Kidney (tissue), 22 donors: ENCODE measurements at places on chromosomes 3 and 15.

DNA sequence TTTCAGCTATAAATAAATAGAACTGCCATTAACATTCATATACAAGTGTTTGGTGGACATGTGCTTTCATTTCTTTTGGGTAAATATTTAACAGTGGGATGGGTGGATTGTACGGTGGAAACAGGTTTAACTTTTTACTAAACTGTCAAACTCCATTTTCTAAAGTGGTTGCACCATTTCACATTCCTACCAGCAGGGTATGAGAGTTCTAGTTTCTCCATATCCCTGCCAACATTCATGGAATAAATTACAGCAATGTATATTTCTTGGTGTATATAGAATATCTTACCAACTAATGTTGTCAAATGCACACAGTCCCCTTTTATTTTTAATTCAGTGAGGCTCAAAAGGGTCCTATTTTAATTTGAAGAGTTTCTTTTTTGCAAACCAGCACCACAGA is 71.3 kb upstream of the CTXND1 start:
- DNase-seq, result no peak

DNA sequence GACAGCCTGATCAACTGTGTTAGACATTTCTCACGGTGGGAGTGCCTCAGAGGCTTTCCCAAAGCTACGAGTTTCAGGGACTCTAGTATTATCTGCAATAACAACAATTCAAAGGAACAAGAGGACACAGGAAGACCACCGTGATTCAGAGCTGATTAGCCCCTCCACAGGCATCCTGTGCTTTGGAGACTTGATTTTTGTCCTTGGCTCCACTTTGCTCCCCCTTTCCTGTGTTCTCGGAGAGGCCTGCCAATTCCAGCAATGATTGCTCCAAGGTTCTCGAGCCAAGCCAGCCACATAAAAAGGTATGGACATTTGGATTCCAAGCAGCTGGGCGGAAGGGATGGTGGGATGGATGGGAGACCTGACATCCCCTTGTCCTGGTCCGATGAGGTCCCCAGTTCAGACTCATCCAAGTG is 14.3 kb downstream of the EHD4 start:
- DNase-seq, result no peak

DNA sequence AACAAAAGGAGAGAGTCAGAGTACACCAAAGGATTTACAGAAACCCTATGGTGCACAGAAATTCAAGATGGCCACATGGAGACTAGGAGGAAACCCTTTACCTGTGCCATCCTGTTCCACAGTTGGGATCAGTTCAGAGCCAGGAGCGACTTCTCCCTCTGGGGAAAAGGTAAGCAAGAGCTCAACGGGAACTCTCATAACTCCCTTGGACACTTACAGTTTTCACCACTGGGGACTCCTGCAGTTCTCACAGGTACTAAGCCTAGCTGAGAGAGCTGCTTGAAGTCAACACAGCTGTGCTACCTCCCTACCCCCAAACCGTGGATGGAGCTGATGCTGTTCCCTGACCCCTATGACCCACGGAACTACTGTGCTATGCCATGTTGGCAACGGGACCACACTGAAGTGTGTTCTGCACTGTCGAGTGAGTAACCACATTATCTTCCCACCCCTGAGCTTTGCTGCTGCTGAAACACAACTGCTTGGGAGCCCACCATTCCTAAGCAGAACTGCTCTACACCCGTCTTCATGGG is 606.8 kb downstream of the GBE1 start:
- no peak for DNase-seq

- no peak for DNase-seq
Measured at GRCh38 chr3:127613406-127613805, 15.2 kb downstream of the MCM2 start.

- DNase-seq, result no peak
Measured at GRCh38 chr3:143203848-143204247, 84.3 kb downstream of the CHST2 start.

DNA sequence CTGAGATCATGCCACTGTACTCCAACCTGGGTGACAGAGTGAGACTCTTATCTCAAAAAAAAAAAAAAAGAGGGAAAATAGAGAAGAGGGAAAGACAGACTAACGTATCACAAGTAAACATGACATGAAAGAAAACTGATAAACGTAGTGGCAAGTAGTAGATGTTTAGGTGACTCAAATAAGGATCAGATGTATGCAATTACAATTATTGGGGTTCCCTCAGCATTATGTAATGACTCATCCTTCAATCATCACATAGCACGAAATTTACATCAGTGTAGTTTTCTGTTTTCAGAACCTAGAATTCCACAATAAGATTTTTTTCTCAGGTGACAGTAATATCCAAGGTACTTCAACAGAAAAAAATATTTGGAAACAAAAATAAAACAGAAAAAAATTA is 46.6 kb downstream of the DPP8 start:
- DNase-seq, result no peak

GRCh38 chr3:191356631-191357439 is 26.5 kb upstream of the UTS2B start:
- DNase-seq, result no peak

- no peak for DNase-seq
Measured at GRCh38 chr3:101833446-101833974, 15.8 kb upstream of the NFKBIZ start.

GRCh38 chr3:116087426-116087825 is 357.9 kb downstream of the LSAMP start:
- DNase-seq, result peak; percentile 69

GRCh38 chr3:30073622-30074021 is 532.8 kb upstream of the TGFBR2 start:
- DNase-seq, result peak; percentile 77

GRCh38 chr3:52782412-52783210 is 5.2 kb downstream of the ITIH1 start:
- DNase-seq, result no peak

- DNase-seq, result no peak
Measured at GRCh38 chr15:84142888-84143337, 92.7 kb upstream of the GOLGA6L4 start.

DNA sequence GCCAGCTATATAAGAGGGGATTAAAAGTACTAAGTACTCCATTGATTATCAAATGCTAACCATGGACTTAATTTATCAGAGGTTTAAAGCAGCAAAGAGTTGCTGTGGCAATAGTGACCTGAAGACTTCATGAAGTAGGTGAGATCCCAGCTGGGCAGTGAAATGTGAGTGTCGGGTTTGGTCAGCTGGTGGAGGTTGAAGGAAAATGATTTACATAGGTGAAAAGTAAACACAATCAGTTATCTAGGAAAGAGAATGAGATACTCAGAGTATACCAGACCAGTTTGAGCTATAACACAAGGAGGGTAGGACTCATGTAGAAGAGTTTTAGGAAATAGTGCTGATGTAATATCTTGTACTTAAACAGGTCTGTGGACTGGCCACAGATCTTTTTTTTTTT is 16.5 kb upstream of the FBXO22 start:
- DNase-seq, result no peak
